Osteoblast (primary cell): ENCODE measurements at places on chromosomes 5 and 9.
A peak's percentile ranks its signal among the peaks of the same experiment; 100 is the strongest.

GRCh38 chr5:54577528-54577927, 60.0 kb downstream of the SNX18 start:
- no peak for DNase-seq
- H3K4me3 ChIP-seq: no peak overlapping the region
- peaks cover 16% of the 10 kb centered on the region for H3K4me1 ChIP-seq

DNA sequence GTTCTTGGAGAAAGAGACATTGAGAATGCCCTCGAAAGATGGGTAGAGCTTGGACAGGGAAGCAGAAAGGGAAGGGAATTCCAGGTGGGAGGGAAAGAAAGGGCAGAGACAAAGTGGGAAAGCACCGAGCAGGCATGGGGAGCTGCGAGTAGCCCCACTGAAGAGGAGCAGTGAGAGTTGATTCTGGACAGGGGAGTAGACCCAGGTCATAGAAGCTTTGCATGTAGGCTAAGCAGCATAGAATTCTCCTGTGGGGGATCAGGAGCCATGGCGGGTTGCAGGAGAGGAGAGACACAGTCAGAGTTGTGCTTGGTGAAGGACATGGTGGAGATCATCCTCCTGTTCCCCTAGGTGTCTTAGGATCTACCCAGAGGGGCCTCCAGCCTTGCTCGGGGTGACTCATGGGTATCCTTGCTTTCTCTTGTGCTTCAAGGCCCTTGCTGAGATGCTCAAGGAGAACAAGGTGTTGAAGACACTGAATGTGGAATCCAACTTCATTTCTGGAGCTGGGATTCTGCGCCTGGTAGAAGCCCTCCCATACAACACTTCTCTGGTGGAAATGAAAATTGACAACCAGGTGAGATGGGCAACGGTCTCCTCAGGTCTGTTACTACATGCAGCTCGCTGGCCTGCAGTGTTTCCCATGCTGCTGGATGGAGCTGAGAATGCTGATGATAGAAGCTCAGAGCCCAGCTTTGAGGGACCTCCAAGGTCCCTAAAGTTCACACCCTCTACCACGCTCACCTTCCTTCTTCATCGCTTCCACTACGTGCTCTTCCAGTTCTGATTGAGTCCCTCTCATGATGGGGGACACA, 64.5 kb downstream of the TSTD2 start:
- no peaks in the 10 kb centered on the region for H3K36me3 ChIP-seq
- peaks cover 11% of the 10 kb centered on the region for H3K27me3 ChIP-seq
- DNase-seq: no peak
- no peaks in the 10 kb centered on the region for H3K4me1 ChIP-seq
- H3K4me3 ChIP-seq: no peak overlapping the region

DNA sequence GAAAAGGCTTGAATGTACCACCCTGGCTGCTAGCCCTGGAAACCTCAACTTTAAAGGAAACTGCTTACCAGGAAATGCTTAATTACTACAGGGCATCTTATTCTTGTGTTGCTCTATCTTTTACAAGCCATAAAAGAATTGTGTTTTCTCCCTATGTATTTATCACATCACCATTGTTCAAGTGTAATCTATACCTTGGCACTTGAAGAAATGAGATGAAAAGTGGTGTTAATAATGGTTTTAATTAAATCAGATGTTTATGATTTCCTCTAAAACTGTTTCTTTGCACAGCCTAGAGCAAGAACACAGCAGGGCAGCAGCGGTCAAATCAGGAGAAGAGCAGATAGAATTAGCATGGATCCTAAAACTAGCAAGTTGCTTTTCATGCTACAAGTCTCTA, 131.8 kb upstream of the RGMB start:
- no peaks in the 10 kb centered on the region for H3K27me3 ChIP-seq
- no peak overlapping the region for H3K4me3 ChIP-seq
- H3K27ac ChIP-seq: no peak overlapping the region
- H3K4me1 ChIP-seq: peaks cover 13% of the 10 kb centered on the region
- no peak for DNase-seq
- no peaks in the 10 kb centered on the region for H3K36me3 ChIP-seq

DNA sequence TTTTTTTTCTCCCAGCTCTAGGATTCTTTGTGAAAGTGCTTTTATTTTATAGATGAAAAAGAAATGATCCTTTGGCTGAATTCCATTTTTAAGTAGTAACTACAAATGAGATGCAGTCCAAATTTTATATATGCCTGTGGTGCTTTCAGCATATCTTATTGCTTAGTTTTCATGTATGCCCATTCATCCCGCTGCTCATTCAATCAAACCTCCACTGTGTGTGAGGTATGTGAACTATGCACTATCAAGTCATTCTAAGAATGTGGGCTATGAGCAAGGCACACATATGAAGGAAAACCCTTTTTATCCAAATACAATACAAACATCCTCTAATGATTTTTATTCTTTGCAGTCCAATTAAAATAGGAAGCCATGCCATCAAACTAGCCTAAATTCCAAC, 1069.1 kb upstream of the DMAC1 start:
- no peak overlapping the region for H3K27ac ChIP-seq
- H3K27me3 ChIP-seq: no peaks in the 10 kb centered on the region
- no peak overlapping the region for H3K4me3 ChIP-seq
- no peaks in the 10 kb centered on the region for H3K36me3 ChIP-seq
- DNase-seq: no peak

- no peaks in the 10 kb centered on the region for H3K36me3 ChIP-seq
- H3K4me3 ChIP-seq: no peak overlapping the region
- H3K27ac ChIP-seq: no peak overlapping the region
- peak; percentile 78 for DNase-seq
- no peaks in the 10 kb centered on the region for H3K27me3 ChIP-seq
- H3K4me1 ChIP-seq: peaks cover 51% of the 10 kb centered on the region
Measured at GRCh38 chr5:139639619-139640380, 8.3 kb upstream of the CXXC5 start.

DNA sequence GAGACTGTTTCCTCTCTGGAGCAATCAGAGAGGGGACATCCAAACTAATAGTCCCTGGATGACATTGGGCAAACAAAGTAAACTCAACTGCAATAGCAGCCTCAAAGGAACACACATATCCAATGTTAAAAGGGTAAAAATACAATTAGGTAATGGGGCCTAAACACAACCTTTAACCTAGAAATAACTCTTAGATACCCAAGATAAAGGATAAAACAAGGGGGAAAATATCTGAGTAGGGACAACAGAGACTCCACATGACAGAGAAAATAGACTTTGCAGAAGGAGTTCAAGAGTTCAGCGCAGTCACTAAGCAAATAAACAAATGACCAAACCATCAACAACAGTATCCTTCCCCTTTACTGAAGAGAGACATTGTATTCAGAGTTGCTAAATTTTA, 149.3 kb downstream of the FBXO4 start:
- no peak for DNase-seq
- H3K4me3 ChIP-seq: no peak overlapping the region
- H3K4me1 ChIP-seq: no peaks in the 10 kb centered on the region
- H3K27ac ChIP-seq: no peak overlapping the region
- no peaks in the 10 kb centered on the region for H3K27me3 ChIP-seq
